NCI-H524 (cell line): ENCODE measurements at places on chromosomes 1 and 21.
A peak's percentile ranks its signal among the peaks of the same experiment; 100 is the strongest.

DNA sequence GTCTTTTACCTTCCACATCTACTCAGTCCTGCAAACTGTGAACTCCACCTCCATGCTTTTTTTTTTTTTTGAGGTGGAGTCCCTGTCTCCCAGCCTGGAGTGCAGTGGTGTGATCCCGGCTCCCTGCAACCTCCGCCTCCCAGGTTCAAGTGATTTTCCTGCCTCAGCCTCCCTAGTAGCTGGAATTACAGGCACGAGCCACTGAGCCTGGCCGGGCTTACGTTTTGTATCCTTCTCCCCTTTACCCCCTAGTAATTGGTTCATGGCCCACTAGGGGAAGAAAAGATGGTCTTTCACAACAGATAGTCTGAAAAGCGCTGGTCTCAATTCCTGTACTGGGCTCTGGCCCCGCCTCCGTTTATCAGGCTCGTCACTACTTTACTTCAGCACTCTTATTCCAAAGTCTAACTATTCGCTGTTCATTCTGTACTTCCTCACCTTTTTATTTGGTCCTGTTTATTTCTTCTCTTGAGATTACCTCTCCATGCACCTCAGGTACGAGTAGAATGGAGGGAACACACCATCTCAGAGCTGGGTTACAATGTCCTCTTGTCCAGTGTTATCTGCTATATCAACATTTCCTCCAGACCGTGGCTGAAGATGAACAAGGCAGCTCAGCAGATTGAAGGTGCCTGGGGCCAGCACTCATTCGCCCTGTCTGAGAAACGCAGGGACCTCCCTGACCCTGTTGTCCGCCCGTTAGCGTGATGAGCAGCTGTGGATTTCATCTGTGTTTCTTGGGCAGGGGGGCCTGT lies 16.2 kb downstream of the CNST start:
- no peak for DNase-seq

DNA sequence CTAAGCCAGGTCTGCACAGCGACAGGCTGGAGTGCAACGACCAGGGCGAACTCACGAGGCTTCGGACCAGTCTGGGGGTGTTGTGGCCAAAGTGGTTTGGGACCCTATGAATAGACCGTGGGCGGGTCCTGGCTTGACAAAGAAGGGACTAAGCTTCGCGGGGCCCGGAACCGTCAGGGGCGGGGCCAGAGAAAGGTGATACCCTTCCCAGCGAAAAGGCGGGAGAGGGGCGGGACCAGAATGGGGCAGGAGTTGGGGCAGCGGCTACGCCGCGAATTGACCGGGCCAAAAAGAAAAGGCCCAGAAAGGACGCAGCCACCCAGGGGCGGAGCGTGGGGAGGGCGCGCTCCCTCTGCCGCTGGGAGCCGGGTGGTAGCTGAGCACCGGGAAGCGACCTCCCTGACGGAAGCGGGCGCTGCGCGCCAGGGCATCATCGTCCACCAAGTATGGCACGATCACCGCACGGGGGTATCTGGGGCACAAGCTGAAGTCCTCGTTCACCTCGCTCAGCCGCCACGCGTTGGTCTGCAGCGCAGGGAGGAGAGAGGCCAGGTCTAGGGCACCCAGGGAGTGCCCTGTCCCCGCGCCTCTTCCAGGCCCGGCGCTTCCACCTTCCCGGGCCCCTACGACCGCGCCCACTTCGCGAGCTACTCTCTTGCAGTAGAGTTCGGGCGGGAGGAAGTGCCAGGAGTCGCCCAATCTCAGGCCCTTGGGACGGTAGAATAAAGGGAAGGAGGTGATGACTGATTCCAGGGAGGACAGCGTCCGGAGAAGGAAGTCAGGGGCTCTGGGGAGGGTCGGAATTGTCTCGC lies 6.7 kb upstream of the FAM167B start:
- peak; percentile 68 for DNase-seq

- DNase-seq: no peak
Measured at GRCh38 chr1:6996371-6996770, 211.1 kb downstream of the CAMTA1 start.

DNA sequence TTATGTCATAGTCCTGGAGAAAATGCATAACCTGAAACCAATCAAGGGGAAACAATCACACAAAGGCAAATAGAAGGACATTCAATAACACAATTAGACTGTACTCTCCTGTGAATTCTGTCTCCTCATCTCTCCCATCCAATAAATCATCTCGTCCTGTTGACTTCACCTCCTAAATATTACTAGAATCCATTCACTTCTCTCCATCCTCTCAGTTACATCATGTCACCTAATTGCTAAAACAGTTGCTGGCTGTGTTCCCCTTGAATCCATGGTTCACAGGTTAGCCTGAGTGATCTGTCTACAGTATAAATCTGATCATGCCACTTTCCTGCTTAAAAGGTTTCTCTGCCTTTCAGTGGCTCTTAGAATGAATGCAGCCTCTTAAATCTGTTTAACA lies 220.2 kb downstream of the TGFB2 start:
- DNase-seq: no peak

DNA sequence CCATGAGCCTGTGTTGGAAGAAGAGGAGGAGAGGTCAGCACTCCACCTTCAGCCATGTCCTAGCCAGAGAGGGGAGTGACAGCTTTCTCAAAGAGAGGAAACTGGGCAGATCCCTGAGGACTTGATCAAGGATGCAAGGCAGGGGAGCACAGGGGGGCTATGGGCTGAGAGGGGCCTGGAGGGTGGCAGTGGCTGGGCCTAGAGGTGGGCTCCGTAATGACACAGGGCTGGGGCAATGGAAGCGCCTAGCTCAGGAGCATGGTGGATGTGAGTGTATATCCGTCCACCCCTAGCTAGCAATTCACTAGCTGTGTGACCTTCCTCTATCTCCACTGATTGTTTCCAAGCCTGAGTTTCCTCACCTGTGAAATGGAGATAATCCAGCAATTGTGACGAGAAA lies 32.6 kb downstream of the NEK2 start:
- DNase-seq: no peak

GRCh38 chr1:3009021-3009420 lies 12.2 kb upstream of the ACTRT2 start:
- DNase-seq: no peak

- DNase-seq: peak; percentile 82
Measured at GRCh38 chr1:36706416-36706815, 223.7 kb upstream of the CSF3R start.

- DNase-seq: no peak
Measured at GRCh38 chr1:19179597-19180264, 30.3 kb downstream of the UBR4 start.

GRCh38 chr21:38470755-38471154 lies 27.5 kb downstream of the ERG start:
- no peak for DNase-seq

- no peak for DNase-seq
Measured at GRCh38 chr1:218462116-218462515, 117.0 kb downstream of the TGFB2 start.

DNA sequence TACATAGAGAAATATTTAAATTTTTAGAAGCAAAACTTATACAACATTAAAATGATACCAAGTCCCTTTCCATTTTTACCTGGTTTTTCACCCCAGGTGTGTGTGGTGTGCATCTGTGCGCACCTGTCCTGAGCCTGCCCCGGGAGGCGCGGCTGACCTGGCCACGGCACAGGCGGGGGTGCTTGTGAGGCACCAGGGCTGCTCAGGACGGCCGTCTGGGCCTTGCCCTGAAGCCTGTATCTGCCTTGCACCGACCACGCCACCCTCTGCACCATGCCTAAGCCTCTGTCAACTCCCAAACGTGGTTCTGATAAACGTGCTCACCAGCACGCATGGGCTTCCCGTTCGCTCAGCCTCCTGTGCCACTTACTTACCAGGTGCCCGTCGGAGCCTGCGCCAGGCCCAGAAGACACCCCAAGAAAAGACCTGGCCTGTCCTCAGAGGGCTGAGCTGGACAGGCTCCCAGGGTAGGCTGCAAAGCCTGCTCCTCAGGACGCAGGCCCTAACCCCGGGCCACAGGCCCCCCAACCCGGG lies 20.9 kb downstream of the PANK4 start:
- no peak for DNase-seq

GRCh38 chr1:72202761-72203160 lies 79.6 kb downstream of the NEGR1 start:
- DNase-seq: no peak

- DNase-seq: no peak
Measured at GRCh38 chr21:43884861-43885417, 19.9 kb downstream of the AGPAT3 start.

DNA sequence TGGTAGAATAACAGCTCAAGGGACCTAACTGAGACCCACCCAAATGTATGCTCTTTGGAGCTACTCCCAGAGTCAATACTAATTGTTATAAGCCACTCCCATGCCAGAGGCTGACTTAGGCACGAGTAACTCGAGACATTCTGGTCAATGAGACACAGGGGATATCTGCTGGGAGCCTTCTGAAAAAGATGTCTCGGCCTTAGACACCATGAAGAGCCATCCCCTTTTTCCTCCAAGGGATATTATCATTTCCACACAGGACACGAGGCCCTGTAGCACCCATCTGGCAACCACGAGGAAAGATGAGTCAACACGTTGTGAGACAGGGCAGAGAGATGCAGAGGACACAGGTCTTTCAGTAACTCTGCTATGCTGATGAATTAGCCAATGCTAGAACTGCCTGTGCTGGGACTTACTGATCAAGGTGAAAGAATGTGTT lies 30.7 kb downstream of the ITPKB start:
- DNase-seq: peak; percentile 52

- peak; percentile 11 for DNase-seq
Measured at GRCh38 chr1:112803906-112804762, 89.0 kb upstream of the PPM1J start.

DNA sequence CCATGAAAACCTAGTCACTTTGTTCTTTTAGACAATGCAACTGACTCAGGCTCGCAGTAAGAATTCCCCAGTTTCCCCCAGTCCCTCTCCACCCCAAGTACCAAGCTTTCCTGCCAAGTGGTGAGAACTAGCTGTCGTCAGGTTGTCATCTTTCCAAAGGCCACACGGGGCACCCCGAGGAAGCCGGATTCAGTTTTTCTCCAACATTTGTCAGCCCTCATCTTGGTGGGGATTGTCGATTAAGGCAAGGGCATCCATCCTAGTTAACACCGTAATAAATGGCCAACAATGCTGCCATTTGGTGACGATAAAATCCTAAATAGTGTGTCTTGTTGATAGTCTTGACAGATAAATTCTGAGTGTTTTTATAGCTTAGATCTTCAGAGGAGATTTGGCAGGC lies 55.9 kb upstream of the PROX1 start:
- peak; percentile 46 for DNase-seq

- no peak for DNase-seq
Measured at GRCh38 chr1:99365545-99365944, 101.3 kb downstream of the PLPPR4 start.

DNA sequence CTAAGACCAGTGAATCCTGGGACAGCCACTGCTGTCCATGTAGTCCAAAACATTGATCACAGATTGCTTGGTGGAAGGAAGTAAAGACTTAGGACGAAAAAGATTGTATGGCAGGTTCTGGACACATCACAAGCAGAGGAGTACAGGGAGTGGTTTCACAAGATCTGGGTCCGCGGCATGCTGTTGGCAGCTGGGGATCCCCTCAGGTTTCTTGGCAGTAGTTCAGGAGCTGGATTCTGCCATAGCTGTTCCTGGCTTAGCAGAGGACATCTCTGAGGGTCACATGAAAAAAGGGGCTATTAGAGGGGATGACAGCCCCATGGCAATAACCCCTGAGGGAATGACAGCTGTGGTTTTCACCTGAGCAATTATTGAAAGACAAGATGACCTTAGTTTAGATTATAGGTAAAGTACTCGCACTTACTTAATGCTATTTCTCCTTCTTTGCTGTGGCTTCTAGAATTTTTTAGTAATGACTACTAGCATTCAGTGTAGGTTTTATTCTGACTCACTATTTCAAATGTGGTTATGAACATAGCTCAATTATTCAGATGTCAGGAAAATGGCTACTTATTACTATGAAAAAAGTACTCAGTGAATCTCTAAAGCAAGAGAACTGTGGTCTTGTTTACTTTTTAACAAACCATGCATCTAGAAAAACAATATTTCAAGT lies 8.2 kb downstream of the KRTAP27-1 start:
- DNase-seq: no peak

DNA sequence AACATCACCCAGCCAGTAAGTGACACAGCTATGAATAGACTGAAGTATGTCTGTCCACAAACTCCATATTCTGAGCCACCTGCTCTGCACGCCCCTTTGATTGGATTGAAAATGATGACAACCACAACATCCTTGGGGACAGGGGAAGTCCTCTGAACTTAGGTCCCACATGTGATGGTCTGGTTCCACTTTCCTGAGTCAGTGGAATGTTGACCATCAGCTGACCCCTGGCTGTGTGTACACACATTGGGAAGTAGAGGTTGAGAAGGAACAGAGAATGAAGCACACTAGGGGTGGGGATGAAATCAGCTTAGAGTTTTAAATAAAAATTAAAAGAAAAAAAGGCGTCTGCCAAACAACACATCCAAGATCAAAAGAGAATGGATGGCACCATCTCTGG lies 8.0 kb upstream of the DISP3 start:
- no peak for DNase-seq

- no peak for DNase-seq
Measured at GRCh38 chr1:234720709-234721441, 110.9 kb upstream of the IRF2BP2 start.

- DNase-seq: no peak
Measured at GRCh38 chr1:31677949-31678348, 25.9 kb downstream of the COL16A1 start.

DNA sequence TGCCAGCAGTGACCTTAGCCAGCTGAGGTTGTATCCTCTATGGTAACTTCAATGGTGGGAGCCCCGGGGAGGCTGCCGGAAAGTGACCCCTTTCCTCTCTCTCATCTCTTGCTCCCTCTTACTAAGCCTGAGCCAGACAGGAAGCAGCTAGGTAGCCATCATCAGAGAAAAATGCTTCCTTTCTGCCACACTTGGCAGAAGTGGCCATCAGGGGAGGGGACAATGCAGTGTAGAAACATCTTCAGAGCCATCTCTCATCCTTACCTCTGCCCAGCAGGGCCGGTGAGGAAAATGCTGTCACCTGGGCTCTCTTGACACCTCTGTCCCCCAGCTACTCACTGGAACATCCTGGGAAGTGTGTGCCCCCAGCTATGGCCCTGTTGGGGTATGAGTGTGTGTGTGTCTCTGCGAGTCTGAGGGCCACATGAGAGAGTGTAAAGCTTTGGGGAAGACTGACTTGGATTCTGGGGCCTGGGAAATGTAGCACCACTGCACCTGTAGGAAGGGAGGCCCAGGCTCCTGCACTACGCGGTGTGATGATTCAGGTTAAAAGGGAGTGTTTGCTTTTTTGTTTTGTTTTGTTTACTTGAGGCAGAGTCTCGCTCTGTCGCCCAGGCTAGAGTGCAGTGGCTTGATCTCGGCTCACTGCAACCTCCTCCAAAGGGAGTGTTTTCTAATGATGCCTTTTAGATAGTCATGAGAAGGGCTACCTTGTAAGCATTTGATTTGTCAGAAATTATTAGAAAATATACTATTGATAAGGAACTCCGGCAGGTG lies 48.7 kb upstream of the CNTN2 start:
- DNase-seq: no peak

DNA sequence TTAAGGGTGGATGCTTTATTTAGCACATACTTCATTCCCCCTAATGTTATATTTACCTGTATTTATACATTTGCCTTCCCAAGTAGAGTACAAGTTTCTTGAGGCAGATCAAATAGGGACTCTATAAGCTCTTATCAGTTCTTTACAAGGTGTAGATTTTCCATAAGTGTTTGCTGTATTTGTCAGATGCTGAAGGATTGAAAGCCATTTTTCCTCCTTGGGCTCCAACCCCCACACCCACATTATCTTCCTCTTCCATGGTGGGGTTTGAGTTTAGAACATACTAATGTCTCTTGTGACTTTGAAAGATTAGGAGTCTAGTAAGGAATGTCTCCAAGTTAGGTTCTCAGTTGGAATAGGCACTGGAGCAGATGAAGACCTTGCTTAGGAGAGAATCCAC lies 2.4 kb upstream of the CHI3L2 start:
- no peak for DNase-seq

GRCh38 chr1:26539722-26540121 lies 10.2 kb downstream of the RPS6KA1 start:
- no peak for DNase-seq
